ENCODE measurements at places on chromosomes 6 and 20. TPM values are rescaled to one million over a fixed set of nuclear protein-coding genes. Genes with fewer than 3 reads are reported as not detected.

GRCh38 chr20:58740356-58741308, 48.0 kb downstream of the NPEPL1 start:
- no peak for DNase-seq

TMEM244 gene
- not detected for total RNA-seq

- DNase-seq: no peak
Measured at GRCh38 chr20:45313065-45313695, 5.1 kb upstream of the MATN4 start.

DNA sequence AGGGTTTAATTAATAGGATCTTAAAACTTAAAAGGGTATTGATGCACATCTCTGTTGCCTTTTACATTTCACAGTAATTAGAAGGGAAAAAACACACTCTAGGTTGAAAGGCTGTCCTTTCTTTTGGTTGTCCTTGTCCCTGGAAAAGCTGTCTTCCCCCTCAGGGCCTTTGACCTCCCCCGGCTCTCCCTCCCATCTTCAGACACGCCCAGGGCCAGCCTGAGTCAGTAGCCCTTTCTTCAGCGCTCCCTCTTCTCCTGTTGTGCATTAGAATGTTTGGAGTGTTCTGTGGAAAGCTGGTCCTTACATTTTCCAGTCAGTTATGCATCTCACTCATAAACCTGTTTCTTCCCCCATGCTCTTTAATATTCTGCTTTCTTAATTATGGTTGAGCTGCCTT, 157.0 kb downstream of the MTHFD1L start:
- DNase-seq: no peak

AFG1L gene
- total RNA-seq: 1.6 TPM

SMOC2 gene
- not detected for total RNA-seq

C20orf144 gene
- not detected for total RNA-seq

BHLHE23 gene
- total RNA-seq: not detected

TMEM200A gene
- 6.4 TPM for total RNA-seq
